ENCODE measurements at places on chromosomes 12 and 14.
A peak's percentile ranks its signal among the peaks of the same experiment; 100 is the strongest.

- DNase-seq = no peak
Measured at GRCh38 chr12:15831315-15831978, 42.3 kb upstream of the EPS8 start.

DNA sequence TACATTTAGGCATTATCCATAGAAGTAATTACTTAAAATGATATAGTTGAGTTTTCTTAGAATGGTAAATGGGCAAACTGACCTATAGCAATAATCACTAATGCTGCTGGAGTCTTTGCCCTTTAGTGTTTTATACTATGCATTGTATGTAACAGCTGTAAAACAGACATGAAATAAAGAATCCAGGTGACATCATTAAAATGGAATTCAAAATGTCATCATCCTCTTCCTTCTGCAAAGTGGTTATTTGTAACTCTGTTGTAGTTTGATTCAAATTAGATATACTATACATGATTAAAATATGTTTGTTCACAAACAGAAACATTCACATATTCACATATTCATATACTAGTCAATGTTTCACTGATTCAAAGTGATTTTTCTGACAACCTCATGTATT, 598.8 kb downstream of the SLC16A7 start:
- no peak for DNase-seq

DNA sequence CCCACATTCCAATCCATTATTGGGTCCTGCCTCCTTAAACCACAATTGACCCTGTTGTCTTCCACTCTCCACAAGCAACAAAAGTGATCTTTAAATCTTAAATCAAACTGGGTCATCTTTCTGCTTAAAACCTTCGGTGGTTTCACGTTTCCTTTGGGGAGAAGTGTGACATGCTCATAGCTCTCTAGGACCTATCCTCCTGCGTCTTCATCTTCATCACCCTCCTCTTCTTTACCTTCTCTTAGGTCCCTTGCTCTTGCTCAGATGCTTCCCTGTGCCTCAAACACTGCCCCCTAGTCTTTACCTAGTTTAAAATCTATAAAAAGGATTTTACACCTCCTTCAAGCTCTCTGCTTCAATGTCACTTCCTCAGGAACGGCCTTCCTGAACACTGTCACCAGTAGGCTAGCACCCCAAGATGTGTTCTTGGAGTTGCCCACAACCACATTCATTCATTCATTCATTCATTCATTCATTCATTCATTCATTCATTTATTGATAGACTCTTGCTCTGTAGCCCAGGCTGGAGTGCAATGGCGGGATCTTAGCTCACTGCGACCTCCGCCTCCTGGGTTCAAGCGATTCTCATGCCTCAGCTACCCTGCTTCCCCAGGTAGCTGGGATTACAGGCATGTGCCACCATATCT, 46.8 kb downstream of the GALNT4 start:
- no peak for DNase-seq

GRCh38 chr12:94674835-94675234, 24.5 kb upstream of the TMCC3 start:
- DNase-seq = no peak

- DNase-seq = no peak
Measured at GRCh38 chr12:6092784-6093722, 31.4 kb downstream of the VWF start.

DNA sequence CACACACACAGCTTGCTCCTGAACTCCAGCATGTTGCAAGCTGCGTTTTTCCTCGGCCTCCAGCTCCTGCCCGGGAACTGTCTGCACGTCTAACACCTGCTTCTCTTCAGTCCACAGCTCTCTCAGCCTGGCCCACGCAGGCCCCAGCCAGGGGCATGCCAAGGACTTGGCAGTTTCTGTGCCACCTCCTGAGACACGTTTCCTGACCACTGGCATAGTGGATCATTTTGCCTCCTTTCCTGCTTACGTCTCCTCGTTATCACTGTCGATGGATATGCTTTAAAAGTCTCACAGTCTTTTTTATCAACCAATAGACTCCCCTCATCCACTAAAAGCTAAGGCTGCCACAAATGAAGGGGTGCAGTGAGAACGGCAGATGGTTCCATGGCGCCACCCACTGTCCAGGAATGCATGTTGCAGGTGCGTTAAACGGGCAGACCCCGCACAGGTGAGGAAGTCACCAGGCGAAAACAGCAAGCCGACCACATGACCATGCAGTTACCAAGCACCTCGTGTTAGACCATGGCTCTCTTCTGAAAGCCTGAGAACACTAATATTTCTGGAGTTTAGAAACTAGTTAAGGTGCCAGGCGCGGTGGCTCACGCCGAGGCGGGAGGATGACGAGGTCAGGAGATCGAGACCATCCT, 14.7 kb upstream of the TEAD4 start:
- DNase-seq = peak; percentile 5

DNA sequence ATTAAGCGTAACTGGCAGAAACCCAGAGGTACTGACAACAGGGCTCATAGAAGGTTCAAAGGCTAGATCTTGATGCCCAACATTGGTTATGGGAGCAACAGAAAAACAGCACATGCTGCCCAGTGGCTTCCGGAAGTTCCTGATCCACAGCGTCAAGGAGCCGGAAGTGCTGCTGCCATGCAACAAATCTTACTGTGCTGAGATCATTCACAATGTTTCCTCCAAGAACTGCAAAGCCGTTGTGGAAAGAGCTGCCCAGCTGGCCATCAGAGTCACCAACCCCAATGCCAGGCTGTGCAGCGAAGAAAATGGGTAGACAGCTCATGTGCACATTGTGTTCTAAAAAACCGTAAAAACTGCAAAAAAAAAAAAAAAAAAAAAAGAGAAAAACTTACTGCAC, 192.3 kb downstream of the MON2 start:
- DNase-seq = no peak

DNA sequence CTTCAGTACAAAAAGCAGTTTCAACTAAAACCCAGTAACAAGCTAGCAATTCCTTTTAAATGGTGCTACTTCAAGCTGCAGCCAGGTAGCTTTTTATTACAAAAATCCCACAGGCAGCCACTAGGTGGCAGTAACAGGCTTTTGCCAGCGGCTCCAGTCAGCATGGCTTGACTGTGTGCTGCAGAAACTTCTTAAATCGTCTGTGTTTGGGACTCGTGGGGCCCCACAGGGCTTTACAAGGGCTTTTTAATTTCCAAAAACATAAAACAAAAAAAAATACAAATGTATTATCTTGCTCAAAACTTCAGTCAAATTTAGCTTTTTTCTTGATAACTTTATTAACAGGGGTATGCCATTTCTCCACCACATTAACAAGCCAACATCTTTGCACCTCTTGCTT, 3.6 kb upstream of the CLEC4E start:
- peak; percentile 69 for DNase-seq
